A549 (cell line): ENCODE measurements at places on chromosomes 3 and 15. TPM values are rescaled to one million over a fixed set of nuclear protein-coding genes. Genes with fewer than 3 reads are reported as not detected.

DNA sequence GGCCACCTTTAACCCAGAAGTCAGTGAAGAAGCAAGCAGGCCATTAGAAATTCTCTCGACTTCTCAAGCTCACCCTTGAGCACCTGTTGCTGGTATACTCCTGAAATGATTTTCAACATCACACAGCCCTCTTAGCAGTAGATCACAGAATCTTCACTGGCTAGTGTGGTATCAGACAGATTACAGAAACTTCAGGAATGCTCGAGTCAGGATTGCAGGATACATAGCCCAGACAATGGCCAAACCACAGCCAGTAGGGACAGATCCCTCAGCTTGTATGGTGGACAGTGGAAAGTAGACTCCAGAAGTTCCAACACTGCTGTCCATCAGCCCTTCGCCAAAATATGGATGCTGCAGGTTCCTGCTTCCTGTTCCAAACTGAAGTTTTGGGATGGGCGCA is 4.5 kb upstream of the KLHL40 start:
- DNase-seq = no peak

DNA sequence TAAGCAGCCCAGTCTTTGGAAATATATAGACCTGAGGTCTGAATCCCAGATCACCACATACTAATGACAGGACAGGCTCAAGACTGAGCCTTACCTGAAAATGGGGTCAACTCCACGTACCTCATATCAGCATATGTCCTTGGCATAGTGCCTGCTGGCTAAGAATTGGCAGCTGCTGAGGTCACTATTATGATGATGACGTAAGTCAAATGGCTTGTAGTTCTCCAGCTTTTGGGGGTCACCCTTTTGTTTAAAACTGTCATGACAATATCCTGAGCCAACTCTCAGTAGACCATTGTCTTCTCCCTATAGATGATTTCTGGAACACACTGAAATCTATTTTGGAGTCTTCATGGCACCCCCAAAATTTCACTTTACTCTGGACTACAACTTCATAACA is 16.8 kb upstream of the CADPS start:
- DNase-seq = no peak

DNA sequence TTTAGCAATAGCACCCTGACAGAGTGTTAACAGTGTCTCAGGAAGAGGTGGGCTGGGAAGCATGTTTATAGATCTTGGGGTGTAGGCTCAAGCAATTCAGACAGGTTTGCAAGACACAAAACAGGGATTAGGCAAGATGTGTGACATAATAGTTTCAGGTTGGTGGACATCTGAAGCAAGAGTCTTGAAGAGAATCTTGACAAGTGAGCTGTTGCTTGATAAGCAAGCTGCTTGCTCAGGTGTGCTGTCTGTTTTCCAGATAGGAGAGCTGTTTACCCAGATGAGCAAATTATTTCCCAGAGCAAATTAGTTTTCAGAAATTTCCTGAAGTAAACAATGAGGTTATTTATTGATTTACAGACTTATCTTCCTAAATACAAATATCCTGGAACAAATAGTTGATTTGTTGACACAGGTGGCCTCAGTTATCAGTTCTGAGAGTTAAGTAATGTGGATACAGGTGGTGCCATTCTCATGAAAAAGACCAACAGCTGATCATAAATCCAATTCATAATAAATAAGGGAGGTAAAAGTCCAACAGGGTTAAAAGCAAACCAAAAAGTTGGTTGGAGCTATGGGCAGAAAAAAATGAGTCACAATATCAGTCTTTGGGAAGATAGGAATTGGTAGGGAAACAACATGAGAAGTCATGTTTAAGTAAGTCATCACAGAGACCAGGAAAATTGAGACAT is 437.3 kb downstream of the TBL1XR1 start:
- DNase-seq = no peak

VIPR1 gene
- polyA plus RNA-seq = 0.37 to 0.80 TPM (median 0.49 TPM) in 3 replicates

GRCh38 chr3:105916767-105917166 is 48.0 kb upstream of the CBLB start:
- no peak for DNase-seq

DNA sequence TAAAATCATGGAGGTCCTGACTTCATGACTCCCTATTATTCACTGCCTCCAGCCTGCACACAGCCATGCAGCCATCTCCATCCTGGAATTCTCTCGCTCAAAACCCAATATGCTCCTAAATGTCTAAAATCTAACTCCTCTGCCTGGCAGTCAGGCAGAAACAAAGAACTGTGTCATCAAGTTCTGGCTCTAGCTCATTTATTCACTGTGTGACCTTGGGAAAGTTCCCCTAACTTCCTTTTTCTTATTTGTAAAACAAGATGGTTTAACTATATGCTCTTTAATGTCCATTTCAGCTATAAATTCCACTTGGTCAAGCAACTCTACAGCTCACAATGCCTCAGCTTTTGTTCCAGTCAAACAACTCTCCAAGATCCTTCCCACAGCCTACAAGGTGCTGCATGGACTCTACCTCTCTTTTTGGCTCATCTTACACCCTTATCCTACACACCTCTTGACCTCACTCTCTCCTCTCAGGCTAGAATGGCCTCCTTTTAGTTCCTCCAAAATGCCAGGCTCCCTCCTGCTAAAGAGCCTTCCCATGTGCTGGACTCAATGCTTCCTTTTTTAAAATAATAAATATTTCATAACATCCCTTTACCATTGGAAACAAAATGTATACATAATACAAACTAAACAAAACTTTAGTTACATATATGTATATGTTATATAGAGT is 16.4 kb downstream of the PIK3CB start:
- no peak for DNase-seq

GRCh38 chr3:54358969-54359694 is 236.8 kb downstream of the CACNA2D3 start:
- DNase-seq = no peak

GRCh38 chr15:59210186-59210585 is 3.5 kb downstream of the LDHAL6B start:
- DNase-seq = no peak

GRCh38 chr15:66594344-66594743 is 28.5 kb upstream of the LCTL start:
- no peak for DNase-seq

TRIM42 gene
- polyA plus RNA-seq = not detected in 3 replicates

TNNC1 gene
- 2.6 to 3.3 TPM (median 2.8 TPM) in 3 replicates for polyA plus RNA-seq

GRCh38 chr3:169128579-169128978 is 534.9 kb downstream of the MECOM start:
- no peak for DNase-seq
